ENCODE measurements at places on chromosomes 16 and 17. TPM values are rescaled to one million over a fixed set of nuclear protein-coding genes. Genes with fewer than 3 reads are reported as not detected.

The RPA1 gene
- 177 TPM for total RNA-seq

The DNAAF8 gene
- total RNA-seq, result 0.14 TPM

The SLC9A5 gene
- total RNA-seq, result 10.3 TPM

The MYCBPAP gene
- 6.6 TPM for total RNA-seq

DNA sequence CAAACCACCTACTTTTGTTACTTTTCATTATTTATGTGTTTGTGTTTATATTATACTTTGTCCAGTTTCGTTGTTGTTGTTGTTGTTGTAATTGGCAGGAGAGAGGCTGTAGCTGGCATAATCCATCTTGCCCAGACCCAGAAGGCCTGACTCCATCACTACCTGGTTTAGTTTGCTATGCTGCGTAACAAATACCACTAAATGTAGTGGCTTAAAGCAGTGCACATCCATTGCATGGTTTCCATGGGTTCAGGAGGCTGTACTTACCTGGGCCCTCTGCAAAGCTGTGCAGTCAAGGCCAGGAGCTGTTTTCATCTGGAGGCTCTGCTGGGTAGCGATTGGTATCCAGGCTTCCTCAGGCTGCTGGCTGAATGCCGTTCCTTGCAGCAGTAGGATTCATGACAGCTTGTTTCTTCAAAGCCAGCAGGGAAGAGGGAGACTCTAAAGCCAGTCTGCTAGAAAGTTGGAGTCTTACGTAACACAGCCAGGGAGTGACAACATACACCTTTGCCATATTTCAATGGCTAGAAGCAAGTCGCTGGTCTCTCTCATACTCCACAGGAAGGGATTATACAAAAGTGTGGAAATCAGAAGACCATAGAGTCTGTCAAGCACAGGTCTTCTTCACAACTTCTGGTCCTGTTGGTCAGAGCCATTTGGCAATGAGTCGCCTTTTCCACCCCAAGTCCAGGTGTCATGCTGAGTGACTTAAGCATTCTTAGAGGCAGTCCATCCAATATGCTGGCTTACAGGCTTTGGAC, 41.1 kb downstream of the TNRC6C start:
- no peaks in the 10 kb centered on the region for H3K27me3 ChIP-seq
- peak overlapping the region; percentile 42 for H3K27ac ChIP-seq
- H3K36me3 ChIP-seq, result 0 out of 2 replicates have a peak, but pooled peaks cover 3% of the 10 kb centered on the region
- no peak for DNase-seq
- peaks cover 65% of the 10 kb centered on the region for H3K4me1 ChIP-seq
- H3K4me3 ChIP-seq, result no peak overlapping the region

DNA sequence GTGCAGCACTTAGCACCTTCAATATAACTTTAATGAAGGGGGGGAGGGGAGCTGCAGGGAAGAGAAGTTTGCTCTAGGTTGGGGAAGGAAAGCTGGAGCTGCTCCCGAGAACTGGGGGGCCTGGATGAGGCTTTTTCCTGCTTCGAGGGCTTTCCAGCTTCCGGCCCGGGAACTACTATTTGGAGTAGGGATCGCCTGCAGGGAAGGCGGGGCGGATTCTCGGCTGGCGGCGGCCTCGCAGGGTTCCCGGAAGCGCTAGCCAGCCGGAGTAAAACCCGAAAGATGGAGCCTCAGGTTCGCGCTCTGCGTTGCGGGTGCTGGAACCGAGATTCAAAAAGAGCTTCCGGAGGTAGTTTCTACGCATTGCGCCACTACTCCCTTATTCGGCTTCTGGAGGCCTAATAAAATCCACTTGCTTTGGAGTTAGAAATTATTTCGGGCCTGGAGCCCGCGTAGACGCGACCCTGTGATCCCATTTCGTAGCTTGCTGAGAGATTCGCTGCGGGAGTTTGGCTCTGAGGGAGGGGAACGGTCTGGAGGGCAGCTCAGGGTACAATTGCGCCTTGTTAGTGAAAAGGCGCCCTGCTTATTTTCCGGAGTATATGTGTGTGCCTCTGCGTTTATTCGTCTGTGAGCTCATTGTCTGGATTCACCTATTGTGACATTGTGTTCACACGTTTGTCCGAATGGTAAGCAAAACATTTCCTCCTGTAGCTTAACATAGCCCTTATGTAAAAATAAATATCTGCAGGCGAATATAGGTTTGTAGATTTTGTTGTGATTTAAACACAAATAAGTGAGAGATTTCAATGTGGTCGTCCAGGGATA, 652 bp downstream of the PRAC2 start:
- H3K4me3 ChIP-seq, result peak overlapping the region; percentile 70
- H3K4me1 ChIP-seq, result peaks cover 47% of the 10 kb centered on the region
- H3K36me3 ChIP-seq, result no peaks in the 10 kb centered on the region
- DNase-seq, result peak; percentile 76
- H3K27me3 ChIP-seq, result peaks cover 100% of the 10 kb centered on the region

DNA sequence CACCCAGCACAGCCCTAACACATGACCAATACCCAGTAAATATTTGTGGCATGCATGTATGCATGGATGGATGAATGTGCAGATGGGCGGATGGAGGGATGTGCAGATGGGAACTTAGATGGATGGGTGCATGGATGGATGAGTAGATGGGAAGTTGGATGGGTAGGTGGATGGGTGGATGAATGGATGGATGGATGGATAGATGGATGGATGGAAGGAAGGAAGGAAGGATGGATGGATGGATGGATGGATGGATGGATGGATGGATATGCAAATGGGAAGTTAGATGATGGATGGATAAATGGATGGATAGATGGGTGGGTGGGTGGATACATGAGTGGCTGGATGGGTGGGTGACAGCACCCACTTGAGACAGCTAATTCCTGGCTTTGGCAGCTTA, 193.2 kb upstream of the TNRC6C start:
- no peaks in the 10 kb centered on the region for H3K36me3 ChIP-seq
- no peak overlapping the region for H3K4me3 ChIP-seq
- no peaks in the 10 kb centered on the region for H3K27me3 ChIP-seq
- peaks cover 32% of the 10 kb centered on the region for H3K4me1 ChIP-seq
